Thymus (tissue), 14 donors: ENCODE measurements at places on chromosomes 1 and 21.

DNA sequence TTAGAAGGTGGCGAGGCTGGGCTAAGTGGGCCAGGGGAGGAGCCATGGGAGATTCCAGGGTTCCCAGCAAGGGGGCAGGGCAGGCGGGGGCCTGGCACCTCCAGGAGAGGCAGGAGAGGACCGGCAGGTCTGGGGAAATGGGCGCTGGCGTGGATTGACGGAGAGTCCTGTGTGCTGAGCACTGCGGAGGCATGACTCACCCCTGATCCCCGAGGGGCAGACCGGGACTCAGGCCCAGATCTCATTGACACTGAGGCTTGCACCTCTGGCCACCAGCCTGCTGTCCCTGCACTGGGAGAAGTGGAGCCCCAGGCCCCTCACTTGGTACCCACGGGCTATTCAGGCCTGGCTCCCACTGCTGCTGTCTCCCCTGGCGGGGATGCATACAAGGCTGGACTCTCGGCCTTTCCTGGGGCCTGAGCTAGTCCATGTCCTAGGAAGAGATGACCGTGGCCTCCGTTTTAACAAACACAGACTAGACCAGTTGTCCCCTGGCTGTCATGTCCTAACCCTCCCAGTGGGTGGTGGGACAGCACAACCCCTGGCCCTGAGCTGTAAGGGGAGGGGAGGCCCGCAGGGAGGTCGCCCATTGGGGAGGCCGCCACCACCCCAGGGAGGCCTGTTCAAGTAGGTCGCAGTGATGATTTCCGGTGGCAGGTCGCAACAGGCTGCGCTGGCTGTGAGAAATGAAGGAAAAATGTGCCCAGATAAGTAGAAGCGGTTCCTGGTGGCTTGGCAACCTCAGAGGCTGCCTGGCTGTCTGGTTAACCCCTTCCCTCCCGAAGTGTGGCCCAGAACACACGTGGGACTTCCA lies 39.7 kb downstream of the RIPK4 start:
- peaks cover 82% of the 10 kb centered on the region for H3K27me3 ChIP-seq
- H3K36me3 ChIP-seq = no peaks in the 10 kb centered on the region
- no peaks in the 10 kb centered on the region for H3K4me1 ChIP-seq
- DNase-seq = no peak
- H3K4me3 ChIP-seq = no peak overlapping the region

DNA sequence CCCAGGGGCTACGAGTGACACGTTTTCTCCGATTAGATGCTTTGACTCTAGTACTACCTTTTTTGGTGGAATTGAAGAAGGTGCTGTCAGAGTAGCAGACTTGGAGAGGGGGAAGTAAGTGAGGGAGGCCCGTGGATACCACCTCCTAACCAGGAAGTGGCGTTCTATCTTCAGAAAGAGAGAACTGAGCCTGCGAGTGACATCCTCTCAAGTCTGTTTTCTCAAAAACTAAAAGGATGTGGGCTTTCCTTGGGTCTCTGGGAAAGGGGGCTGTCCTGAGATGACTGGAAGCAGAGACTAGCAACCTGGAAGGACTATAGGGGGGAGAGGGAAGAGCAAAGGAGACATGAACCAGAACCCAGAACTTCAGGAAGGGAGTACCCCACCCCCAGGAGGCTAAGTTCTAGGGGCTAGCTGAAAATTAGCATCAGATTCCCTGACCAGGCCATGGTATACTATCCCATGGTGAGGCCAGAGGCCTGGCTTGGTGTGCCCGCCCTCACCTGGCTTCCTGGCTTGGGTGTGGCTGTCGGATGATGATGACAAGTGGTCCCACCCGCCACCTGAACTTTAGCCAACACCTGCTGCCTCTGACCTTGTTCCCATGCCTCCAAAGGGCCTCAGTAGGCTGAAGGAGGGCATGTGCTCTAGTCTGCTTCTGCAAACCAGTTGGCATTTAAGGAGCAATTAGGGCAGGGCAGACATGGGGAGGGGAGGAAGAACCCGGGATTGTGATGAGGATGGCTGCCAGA lies 49.1 kb downstream of the ATP2B4 start:
- no peak overlapping the region for H3K4me3 ChIP-seq
- peak overlapping the region; percentile 95 for H3K27ac ChIP-seq
- peak; percentile 35 for DNase-seq
- H3K4me1 ChIP-seq = peaks cover 57% of the 10 kb centered on the region
- H3K36me3 ChIP-seq = no peaks in the 10 kb centered on the region

DNA sequence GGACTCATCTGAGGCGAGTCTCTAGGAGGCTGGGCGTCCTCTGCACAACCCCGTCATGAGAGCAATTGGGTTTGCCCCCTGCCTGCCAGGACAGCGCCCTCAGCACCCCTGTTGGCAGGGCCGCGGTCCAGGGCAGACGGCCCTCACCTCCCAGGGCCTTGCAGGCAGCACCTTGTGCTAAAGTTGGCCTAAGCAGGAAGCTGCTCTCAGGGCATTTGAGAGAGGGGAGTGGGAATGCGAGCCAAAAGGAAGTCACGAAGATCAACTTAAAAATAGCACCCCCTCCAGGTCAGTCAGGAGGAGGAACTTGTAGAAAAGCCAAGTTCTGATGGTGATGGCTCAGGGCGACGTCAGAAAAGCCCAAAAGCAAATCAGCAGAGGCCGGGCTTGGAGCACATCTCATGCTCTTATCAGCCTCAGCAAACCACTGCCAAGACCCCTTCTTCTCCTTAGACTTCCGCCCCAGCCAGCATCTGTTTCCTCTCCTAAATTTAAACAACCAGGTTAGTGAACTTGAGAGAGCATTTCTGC lies 12.6 kb upstream of the ADORA3 start:
- peaks cover 24% of the 10 kb centered on the region for H3K4me1 ChIP-seq
- DNase-seq = peak; percentile 82
- H3K27me3 ChIP-seq = peaks cover 13% of the 10 kb centered on the region

DNA sequence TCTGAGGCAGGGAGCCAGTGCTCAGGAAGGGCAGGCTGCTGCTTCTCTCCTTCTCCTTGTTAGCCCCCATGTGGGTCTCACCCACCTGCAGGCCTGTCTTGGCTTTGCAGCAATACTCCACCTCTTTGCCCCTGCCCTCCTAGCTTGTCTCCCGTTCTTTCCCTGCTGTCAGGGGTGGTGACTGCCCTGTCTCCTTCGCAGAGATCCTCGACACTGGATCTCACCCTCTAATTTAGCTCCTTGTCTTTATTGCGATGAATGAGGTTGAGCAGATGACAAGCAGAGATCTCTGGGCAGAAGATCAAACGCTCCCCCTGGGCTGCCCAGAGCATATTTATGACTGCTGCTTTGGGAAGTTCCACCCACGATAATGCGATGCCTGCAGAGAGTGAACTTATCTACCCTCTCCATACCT lies 199.2 kb downstream of the ROR1 start:
- peaks cover 6% of the 10 kb centered on the region for H3K4me1 ChIP-seq
- DNase-seq = no peak
- H3K36me3 ChIP-seq = no peaks in the 10 kb centered on the region
- no peak overlapping the region for H3K4me3 ChIP-seq
- no peak overlapping the region for H3K27ac ChIP-seq

DNA sequence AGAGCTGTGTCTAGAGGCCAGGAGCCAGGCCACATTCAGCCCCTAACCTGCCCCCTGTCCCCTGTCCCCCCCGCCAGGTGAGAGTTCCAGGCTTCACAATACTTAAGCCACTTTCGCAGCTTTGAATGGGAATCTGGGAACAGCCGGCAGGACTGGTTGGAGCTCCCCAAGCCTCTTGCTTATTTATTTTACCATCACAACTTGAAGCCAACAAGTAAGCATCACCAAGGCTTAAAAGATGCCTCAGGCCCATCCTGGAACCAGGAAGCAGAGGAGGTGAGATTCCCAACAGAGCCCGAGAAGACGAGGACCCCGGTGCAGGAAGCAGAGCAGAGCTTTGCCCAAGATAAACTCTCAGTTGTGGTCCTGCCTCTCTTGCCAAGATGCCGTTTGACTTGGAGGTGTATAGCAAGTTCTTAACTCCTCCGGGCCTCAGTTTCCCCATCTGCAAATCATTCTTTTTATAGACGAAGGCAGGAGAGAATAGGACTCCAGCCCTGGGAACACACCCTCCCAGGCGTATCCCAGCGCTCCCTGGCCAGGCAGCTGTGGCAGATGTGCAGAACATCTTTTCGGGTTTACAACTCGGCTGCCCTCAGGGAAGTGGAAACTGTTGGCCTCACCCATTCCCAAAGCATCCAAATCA lies 66.8 kb upstream of the SLC25A33 start:
- no peak overlapping the region for H3K27ac ChIP-seq
- no peak for DNase-seq
- no peaks in the 10 kb centered on the region for H3K4me1 ChIP-seq

- no peak overlapping the region for H3K4me3 ChIP-seq
- H3K36me3 ChIP-seq = no peaks in the 10 kb centered on the region
- no peaks in the 10 kb centered on the region for H3K27me3 ChIP-seq
- H3K4me1 ChIP-seq = no peaks in the 10 kb centered on the region
- H3K27ac ChIP-seq = no peak overlapping the region
These were observed 104.3 kb downstream of the FAM78B start for GRCh38 chr1:166062421-166063070.

DNA sequence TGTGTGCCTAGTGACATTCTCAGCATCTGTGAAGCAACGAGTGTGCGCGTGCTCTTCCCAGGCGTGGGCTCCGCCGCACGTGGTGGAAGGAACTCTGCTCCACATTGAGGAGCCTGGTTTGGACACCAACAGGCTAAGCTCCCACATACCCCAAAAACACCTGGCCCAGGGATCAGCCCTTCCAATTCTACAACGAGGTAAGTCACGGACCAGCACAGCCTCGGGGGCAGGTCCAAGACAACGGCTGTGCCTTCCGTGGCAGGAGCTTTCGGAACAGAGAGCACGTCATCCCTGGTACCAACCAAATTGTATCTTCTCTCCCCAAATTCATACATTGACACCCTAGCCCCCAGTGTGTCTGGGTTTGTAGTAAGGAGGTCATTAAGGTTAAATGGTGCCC lies 27.2 kb upstream of the PDE9A start:
- no peaks in the 10 kb centered on the region for H3K36me3 ChIP-seq
- H3K4me3 ChIP-seq = no peak overlapping the region
- no peak for DNase-seq
- H3K4me1 ChIP-seq = peaks cover 2% of the 10 kb centered on the region
- no peaks in the 10 kb centered on the region for H3K27me3 ChIP-seq

- no peak for DNase-seq
- no peaks in the 10 kb centered on the region for H3K4me1 ChIP-seq
- peaks cover 36% of the 10 kb centered on the region for H3K27me3 ChIP-seq
- no peak within 1 kb of the TSS for H3K27ac ChIP-seq
- H3K36me3 ChIP-seq = no peaks in the 10 kb centered on the region
These were observed at the start of gene RYR2 for GRCh38 chr1:237041795-237042525. Gene RYR2, plus strand, starts transcription at chr1:237042184. Its CDS starts 338 bp downstream, at chr1:237042522.

DNA sequence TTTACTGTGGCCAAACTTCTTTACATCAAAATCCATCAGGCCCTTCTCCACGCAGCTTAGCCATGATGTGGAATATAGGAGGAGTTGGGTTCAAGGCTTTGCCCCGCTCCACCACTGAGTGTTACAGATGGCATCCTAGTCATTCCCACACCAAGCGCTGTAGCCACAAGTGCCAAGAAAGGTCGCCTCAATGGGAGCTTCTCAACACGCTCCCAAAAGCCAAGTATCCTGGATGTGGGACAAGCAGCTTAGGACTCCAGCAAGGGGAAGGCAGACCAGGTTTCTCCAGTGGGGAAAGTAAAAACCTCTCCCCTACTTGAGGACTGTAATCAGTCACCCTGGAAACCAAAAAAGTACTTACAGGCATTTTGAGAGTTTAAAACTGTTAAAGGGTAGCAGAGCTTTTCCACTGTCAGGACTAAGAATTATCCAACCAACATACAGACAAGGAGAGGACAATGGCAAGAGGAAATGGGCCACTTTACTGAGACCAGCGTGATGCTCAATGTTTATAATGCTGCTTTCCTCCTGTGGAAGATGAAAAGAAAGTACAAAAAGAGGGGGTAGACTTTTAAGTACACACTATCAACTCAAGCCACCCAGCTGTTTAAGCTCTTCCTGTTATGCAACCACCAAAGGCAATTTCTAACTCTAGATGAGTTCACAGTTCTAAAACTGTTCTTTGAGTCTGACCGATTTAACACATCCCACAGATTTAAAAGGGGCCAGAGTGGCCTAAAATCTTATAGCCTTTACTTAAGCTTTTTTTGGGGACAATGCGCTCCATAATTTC lies 120.7 kb upstream of the KRTAP19-8 start:
- H3K36me3 ChIP-seq = peaks cover 6% of the 10 kb centered on the region
- peak overlapping the region; percentile 84 for H3K27ac ChIP-seq

DNA sequence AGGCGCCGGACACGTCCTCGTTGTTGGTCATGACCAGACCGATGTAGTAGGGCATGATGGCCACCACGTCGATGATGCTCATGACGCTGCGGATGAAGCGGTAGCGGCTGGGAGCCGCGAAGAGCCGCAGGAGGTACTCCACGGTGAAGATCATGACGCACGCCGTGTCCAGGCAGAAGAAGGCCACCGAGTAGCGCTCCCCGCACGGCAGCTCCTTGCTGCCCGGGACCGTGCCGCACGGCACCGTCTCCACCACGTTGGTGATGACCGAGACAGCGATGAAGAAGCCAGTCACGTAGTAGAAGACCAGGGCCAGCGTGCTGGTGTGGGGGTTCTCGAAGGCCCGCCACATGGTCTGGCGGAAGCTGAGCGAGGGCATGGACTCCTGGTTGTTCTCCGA lies 7.6 kb downstream of the KCND3 start:
- no peak for DNase-seq
- H3K27me3 ChIP-seq = peaks cover 2% of the 10 kb centered on the region
- no peak overlapping the region for H3K4me3 ChIP-seq
- H3K4me1 ChIP-seq = no peaks in the 10 kb centered on the region

DNA sequence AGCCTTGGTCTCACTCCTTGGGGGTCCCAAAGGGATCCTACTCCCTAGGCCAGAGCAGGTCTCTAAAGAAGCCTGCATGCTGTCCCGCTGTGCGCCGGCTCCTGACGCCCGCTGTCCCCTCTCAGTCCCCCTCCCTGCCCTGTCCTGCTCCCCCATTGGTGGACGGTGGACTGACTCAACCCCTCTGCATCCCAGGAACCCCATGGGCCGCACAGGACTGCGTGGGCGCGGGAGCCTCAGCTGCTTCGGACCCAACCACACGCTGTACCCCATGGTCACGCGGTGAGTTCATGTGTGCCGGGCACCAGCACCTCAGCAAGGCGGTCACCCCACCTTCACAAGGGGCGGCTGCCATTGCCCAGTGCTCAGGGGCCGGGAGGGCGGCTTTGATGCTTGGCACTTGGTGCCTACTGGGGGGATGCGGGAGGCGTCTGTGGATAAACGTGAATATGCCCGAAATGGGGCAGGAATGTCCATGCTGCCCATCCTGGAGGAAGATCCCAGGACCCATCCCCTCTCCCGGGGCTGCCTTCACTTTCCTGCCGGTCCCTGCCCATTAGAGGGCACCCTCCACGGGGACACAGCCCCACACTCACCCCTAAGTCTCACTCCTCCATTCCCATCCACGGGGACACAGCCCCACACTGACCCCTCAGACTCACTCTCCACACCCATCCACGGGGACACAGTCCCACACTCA lies 20.2 kb upstream of the LRRC3 start:
- no peaks in the 10 kb centered on the region for H3K36me3 ChIP-seq
- H3K4me1 ChIP-seq = no peaks in the 10 kb centered on the region
- no peak overlapping the region for H3K4me3 ChIP-seq
- H3K27me3 ChIP-seq = no peaks in the 10 kb centered on the region
- no peak overlapping the region for H3K27ac ChIP-seq
- DNase-seq = no peak

GRCh38 chr1:8910914-8911313 lies 32.4 kb upstream of the ENO1 start:
- H3K27me3 ChIP-seq = no peaks in the 10 kb centered on the region
- H3K4me1 ChIP-seq = no peaks in the 10 kb centered on the region
- no peak overlapping the region for H3K4me3 ChIP-seq
- H3K36me3 ChIP-seq = no peaks in the 10 kb centered on the region
- no peak overlapping the region for H3K27ac ChIP-seq
- DNase-seq = no peak

GRCh38 chr1:37476460-37477197 lies 2.2 kb downstream of the ZC3H12A start:
- H3K36me3 ChIP-seq = peaks cover 23% of the 10 kb centered on the region
- H3K27ac ChIP-seq = peak overlapping the region; percentile 94
- H3K27me3 ChIP-seq = no peaks in the 10 kb centered on the region
- H3K4me3 ChIP-seq = peak overlapping the region; percentile 51
- no peak for DNase-seq
- peaks cover 43% of the 10 kb centered on the region for H3K4me1 ChIP-seq
